ENCODE measurements at places on chromosomes 12 and 14.
A peak's percentile ranks its signal among the peaks of the same experiment; 100 is the strongest.

GRCh38 chr12:2854669-2855453 is 2.0 kb downstream of the TEX52 start:
- DNase-seq = no peak

GRCh38 chr14:78605025-78605762 is 435.0 kb downstream of the NRXN3 start:
- no peak for DNase-seq

DNA sequence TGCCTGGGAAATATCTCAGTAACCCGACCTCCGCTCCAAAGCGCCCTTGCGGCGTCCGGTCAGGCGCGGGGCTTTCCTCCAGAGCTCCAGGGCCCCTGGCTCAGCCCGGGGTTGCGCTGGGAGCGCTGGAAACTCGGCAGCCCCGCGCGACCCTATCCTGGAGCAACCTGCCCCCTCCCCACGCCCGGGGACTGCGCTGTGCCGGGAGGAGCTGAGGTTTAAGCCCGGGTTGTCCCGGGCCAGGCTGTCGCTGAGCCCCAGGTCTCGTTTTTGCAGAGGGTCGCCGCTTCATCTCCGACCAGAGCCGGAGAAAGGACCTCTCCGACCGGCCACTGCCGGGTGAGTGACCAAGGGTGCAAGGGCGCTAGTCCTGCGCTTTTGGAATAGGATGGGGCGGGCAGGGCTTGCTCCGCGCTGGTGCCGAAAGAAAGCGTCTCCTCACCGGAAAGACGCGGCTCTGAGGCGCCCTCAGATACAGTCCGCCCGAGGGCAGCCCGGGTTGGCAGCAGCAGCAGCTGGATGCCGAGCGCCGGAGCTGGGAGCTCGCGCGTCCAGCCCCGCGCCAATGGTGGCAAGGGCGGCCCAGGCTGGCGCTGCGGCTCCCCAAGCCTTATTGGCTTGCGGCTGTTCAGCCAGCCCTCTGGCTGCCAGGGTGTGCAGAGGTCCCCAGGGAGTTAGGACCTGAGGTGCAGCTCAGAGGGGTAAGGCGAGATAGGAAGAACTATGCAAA is 1.5 kb downstream of the SPX start:
- peak; percentile 1 for DNase-seq

GRCh38 chr12:53983568-53983949 is 1.4 kb upstream of the HOXC10 start:
- no peak for DNase-seq

- DNase-seq = no peak
Observed at GRCh38 chr12:3365463-3366411, 125.3 kb upstream of the PRMT8 start.

DNA sequence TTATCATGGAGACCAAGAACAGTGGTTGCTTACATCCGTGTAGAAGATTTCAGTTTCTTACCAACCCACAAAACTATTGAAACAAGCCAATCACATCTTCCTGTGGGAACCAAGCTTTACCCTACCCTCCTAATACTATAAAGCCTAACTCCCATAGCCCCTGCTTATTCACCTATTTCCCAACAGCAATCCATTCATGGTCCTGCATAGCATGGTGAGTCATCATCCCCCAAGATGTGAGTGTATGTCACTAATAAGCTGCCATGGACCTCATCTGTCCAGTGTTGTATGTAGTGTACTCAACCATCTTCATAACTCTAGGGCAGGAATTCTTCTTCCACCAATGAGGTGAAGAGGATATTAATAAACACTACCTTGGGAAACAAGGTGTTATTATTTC is 1620.4 kb upstream of the FLRT2 start:
- no peak for DNase-seq

DNA sequence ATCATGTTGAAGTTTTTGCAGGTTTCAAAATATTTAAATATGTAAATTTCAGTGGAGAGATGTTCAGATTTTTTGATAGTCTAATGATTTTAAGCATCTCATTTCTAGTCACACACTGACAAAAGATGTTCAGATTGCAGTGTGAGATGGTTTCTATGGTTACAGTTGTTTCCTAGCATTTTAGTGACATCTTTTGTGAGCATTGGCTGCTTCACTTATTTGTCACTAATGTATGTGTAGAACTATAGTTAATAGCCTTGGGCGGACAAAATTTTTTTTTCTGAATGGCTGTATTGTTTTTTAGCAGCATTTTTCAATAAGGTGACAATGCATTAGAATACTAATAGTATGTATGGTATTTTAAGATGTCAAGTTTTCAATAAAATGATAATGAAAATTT is 315.6 kb upstream of the PRKD1 start:
- no peak for DNase-seq

DNA sequence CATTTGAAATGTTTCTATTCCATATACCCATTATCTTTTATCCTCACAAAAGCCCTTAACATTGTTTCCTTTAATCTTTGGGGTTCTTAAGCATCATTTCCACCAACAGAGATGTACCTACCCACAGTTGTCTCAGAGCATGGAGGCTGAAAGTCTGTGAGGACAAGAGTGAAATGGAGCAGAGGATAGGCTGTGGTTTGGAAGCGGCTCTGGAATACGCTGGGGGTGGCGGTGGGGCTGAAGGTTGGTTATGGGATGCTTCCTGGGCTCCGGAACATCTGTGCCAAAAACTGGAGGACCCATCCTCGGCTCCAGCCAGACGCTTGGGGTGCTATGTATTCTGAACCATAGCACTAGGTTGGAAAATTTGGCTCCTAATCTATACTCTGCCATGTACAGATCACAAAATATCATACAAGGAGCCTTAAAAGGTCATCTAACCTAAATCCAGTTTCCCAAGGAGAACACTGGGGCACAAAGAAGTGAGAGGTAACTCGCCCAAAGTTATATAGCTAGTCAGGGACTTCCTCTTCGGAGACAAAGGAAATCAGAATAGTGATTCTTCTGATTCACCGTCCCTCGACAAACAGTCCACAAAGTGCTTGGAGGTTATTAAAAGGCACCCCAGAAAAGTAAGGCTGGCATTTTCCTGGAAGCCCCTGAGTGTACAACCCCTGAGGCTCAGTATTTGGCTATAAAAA is 2.5 kb downstream of the PPP1R3E start:
- DNase-seq = no peak

- DNase-seq = no peak
Observed at GRCh38 chr12:85865890-85866289, 8.2 kb upstream of the NTS start.

DNA sequence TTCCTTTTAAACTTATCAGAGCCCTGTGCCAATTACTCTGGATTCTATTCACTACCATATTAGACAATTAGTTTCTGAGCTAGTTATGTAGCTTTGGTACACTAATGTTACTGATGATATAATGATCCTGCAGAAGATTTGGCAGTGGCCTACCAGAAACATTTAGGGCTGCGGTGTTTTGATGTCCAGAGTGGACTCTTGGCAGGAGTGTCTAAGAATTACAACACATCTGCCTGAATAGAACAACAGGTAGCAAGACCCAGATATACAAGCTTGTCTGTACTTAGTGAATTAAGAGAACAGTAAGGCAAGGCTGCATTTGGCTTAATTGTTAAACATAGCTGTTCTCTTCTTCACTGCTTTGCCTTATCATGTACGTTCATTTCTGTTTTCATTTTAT is 691.6 kb upstream of the FBXO33 start:
- DNase-seq = no peak

DNA sequence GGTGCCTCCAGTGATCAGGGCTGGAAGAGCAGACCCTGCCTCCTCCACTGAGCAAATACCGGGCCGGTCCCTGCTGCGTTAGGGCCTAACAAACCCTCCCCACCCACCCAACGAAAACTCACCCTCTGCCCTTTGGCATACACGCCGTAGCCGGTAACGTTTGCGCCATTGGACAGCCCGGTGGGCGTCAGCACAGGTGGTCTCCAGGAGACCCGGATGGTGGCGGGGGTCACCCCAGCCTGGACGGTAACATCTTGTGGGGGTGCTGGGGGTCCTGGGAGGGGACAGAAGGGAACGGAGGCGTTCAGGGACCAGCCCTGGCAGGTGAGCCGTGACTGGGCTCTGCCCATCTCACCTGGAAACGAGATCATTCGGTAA is 100.5 kb downstream of the PIWIL1 start:
- DNase-seq = no peak

DNA sequence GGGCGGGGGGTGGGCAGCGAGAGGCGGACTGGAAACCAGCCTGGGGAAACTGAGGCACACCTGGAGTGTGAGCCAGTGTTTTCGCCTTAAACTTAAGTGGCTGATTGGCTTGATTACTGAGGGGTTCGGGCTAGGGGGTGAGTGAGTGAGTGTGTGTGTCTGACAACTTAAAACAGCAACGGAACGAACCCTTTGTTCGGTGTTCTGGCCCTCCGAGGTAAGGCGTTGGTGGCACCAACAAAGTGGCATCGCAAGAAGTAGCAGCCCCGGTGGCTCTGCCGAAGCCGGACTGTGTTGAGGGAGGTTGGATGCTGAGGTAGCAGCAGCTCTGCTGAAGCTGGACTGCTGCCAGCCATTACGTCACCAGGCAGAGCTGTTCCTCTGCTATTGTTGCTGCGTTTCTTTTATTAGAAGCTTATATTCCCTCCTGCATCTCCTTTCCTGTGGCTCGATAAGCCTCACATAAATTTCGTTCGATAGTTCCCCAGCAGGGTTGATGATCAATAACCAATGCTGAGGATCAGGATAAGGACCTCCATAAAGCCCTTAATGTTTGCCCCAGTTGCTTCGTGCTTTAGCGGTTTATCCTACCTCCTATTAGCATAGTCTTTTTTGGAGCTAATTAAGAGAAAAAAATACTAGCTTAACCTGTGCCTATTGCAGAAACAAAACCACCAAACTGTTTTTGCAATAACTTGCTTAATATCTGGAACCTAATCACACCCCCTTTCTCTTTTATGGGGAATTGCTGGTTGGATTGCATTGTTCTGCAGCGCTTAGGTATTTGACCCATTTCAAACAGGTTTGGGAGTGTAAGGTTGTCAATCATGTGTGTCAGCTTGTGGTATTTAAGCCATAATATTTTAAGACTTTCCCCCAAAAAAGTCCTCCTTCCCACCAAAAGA is 1.3 kb downstream of the GPR137C start:
- peak; percentile 57 for DNase-seq

- DNase-seq = no peak
Observed at GRCh38 chr14:51331486-51332367, 91.7 kb downstream of the TMX1 start.

GRCh38 chr14:50027816-50028215 is 88.6 kb downstream of the VCPKMT start:
- DNase-seq = no peak

GRCh38 chr12:123398177-123398549 is 14.2 kb downstream of the KMT5A start:
- no peak for DNase-seq

DNA sequence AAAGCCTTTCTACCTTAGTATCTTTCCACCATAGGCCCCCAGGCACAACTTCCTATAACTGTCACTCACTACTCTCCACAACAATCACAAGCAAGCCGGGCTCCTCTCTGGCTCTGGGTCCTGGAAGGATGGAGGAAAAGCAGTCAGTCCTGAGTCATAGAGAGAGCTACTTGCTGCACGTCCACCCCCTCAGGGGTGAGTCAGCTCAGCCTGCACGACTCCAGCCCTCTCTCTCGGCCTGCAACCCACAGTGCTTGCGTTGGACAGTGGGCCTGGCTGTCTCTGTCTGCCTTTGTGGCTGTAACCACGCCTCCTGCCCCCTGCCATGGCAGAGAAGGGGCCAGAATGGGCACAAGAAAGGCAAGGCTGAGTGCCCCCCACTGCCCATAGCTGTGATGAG is 154.1 kb upstream of the FKBP4 start:
- no peak for DNase-seq

DNA sequence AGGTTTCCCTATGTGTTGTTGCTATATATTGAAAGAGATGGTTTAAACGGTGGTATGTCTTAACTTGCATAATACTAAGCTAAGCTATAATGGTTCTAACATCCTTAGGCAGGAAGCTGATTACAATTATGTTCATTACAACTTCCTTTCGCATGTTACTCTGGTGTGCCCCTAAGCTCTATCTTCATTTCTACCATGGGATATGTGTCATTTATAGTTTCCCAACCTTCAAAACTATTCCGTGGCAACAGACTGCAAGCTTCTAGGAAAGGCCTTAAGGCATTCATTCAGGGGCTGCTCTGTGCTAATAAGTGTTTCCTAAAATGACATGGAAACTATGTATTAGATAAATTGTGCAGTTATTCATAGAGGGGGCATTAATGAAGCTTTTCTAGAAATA is 294.6 kb downstream of the GXYLT1 start:
- no peak for DNase-seq

DNA sequence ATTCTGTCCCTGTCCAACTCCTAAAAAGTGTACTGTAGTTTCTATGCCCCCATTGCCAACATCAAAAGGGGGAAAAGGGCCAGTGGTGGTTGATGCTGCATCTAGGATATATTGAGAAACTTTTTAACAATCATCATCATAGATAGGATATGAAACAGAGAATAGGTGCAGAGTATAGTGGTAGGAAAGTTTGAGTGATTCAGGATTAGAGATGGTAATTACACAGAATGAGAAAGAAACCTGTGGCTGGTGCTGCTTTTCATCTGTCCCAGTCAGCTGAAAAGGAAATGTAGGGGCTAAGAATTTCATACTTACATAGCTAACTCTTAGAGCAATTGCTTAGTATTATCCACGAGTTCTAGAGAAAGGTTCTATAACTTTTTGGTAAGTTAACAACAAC is 67.6 kb downstream of the GTF2A1 start:
- no peak for DNase-seq

DNA sequence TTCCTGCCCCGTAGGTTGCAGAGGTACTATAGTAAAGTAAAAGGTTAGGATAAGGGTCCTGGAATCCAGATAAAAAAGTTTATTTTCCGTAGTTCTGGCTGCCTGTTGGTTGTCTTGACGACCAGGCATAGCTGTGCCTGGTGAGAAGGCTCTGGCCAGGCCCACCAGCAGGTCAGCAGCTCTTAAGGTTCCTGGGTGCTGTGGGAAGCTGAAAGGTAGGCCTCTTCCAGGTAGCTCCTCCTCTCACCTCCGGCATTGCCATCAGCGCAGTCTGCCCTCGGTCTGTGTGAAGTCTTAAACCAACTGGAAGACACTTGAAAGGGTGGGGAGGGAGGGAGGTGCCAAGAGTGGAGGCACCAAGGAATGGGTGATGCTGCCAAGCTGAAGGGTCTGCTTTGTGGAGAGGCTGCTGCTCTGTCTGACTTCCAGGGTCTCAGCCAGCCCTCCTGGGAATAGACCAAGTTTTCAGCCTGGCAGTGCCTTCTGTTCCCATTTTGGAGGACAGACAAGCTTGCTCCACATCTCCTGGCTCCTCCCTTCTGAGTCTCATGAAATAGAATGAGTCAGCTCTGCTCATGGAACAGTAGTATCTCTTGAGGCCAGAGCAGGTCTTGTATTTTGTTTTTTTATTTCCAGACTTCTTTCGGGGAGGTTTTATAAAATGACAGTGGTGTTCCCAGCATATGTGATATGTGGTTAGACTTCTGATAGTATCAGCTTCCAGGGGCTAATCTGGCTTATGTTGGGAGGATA is 5.2 kb upstream of the ACADS start:
- DNase-seq = no peak

GRCh38 chr12:104756901-104757300 is 201.2 kb downstream of the SLC41A2 start:
- no peak for DNase-seq

Data from stimulated activated CD8-positive, alpha-beta memory T cell treated with anti-CD3 and anti-CD28 coated beads, Interleukin-4, amount 100 ng/mL, for 4 hours (primary cell).